Naive thymus-derived CD4-positive, alpha-beta T cell (primary cell): ENCODE measurements at places on chromosomes 7 and 10.

- DNase-seq, result no peak
Measured at GRCh38 chr10:85147346-85148250, 819.2 kb downstream of the CCSER2 start.

DNA sequence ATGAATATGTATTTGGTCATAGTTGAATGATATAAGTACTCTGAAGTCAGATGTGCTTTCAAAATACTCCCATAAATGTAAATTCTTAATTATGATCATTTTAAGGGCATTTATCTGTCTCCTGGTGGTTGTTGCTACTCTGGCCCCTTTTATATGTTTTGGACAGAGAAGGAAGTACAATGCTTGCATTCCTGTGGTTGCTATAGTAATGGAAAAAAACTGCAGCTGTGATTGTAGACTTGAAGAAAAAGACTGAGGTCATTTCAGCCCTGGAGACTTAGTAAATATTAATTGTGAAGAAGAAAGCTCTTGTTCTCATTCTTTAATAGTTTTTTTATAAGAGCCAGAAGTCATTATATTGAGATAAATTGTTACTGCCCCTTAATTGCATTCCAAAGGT, 70.2 kb upstream of the FERD3L start:
- no peak for DNase-seq

GRCh38 chr10:96706331-96706853, 13.9 kb downstream of the PIK3AP1 start:
- DNase-seq, result no peak

DNA sequence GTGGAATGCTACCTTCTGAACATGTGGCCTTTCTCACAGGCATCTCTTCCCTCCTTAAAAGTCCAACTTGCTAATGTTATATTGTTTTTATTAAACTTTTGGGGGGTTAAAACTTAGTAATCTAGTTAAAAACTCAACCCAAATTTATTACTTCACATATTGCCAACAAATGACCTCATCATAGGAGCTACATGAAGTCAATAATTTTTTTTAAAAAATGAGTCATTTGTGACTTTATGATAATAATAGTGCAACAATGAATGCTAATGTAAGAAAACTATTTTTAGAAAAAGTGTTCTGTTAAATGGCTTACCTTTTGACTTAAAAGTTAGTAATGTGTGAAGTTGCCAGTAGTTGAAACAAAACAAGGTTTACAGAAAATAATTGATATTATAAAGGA, 325.9 kb upstream of the FZD1 start:
- no peak for DNase-seq

- DNase-seq, result no peak
Measured at GRCh38 chr10:86366033-86366901, at the start of gene GRID1. TSS of gene GRID1 (minus strand) at chr10:86366795.

GRCh38 chr10:105509517-105509916, 868.4 kb downstream of the SORCS3 start:
- no peak for DNase-seq

- DNase-seq, result no peak
Measured at GRCh38 chr10:46530249-46531186, 25.9 kb downstream of the GPRIN2 start.

DNA sequence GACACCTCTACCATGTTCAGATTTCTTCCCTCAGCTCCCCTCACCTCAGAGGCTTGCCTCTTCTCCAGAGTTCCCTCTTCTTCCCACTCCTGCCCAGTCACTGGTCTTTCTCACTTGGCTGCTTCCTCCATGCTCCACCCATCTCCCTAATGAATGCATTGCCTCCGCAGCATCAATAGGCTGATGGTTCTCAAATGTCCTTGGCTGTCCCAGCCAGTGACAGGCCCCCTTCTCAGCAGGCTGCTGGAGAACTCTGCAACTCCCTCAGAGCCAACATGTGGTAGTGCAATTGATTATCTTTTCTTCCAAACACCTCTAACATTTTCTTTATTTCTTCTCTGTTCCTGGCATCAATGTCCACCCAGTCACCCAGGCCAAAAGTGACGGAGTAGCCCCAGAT, 218.2 kb downstream of the RELN start:
- DNase-seq, result no peak

DNA sequence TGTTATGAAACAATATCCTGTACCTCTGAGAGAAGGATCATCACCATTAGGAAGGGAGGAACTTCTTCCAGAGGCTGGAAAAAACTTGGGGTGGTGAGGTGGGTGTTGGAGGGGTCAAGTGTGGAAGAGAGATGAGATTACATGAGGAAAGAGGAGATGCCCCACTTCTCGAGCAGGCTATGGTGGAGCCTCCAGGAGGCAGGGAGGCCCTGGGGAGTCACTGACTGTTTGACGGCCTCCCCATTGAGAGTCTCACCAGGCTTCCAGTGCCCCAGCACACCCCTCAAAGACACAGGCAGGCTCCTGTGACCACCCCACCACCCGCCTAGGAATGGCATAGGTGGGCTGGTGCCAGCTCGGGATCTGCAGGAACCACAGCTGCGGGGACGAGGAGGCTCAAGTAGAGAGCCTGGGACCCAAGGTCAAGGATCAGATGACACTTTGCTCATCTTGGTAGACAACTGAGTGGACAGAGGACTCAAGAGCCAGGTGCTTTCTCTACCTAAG, 185.3 kb upstream of the GDF10 start:
- DNase-seq, result no peak
